Heart left ventricle (tissue), 16 donors: ENCODE measurements at places on chromosomes 3 and 15. TPM values are rescaled to one million over a fixed set of nuclear protein-coding genes. Genes with fewer than 3 reads are reported as not detected.

DNA sequence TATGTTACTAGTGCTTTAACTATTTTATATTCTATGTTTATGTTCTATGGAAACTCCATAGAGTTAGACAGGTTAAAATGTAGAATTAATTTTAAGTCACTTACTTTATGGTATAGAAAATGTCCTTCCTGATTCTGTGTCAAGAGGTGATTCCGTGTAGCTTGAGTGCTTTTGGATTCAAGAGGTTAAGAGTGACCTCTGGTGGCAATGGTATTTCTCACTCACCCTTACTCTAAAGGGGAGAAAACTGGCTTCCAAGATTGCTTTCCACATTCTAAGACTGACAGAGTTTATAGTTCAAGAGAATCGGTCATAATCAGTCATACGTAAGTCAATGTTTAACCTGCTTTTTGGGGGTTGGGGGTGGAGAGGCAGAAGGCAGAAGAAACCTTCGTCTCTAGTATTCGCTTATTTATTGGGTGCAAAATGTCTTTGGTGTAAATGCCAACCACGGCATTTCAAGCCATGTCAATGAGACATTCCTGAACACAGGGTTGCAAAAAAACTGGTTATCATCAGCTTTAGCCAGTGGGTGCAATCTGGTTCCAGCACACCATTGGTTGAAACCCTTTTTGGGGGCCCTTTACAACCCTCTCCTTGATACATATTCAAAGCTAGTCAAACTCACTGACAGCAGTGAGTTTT is 92.0 kb upstream of the VGLL3 start:
- DNase-seq, result no peak

DNA sequence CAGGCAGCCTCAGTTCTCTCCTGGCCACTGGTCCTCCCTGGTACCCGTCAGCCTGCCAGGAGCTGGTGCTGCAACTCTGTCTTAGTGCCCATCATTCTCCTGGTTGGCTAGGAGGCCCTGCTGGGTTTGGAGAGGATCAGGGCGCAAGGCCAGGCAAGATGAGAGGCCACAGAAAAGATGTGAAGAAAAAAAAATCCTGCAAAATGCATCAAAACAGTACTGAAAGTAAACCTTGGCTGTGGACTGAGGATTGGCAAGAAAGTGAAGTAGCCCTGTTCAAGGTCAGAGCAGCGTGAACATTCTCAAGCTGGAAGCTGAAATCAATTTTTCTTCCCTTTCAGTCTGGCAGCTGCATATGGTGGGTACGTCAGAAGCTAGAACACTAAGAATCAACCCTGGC is 74.2 kb downstream of the GTF2E1 start:
- no peak for DNase-seq

- no peak for DNase-seq
These were observed 7.9 kb downstream of the ARRDC4 start for GRCh38 chr15:97968380-97968779.

DNA sequence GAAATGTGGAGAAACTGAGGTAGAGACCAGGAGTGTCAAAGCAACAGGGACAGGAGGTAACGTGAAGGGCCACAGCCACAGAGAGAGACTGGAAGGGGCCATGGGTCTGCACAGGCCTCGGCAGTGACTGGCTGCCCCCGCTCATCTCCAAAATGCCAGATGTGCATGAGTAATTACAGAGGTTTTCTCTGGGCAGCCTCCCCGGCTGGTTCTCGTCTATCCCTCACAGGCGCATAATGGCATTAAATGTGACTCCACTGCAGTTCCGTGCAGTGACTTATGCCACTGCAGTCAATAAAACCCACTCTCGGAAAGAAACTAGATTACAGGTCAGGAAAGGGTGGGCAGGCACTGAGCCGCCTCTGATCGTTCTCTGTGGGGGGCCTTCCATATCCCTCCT is 74.7 kb downstream of the WDR76 start:
- no peak for DNase-seq

DNA sequence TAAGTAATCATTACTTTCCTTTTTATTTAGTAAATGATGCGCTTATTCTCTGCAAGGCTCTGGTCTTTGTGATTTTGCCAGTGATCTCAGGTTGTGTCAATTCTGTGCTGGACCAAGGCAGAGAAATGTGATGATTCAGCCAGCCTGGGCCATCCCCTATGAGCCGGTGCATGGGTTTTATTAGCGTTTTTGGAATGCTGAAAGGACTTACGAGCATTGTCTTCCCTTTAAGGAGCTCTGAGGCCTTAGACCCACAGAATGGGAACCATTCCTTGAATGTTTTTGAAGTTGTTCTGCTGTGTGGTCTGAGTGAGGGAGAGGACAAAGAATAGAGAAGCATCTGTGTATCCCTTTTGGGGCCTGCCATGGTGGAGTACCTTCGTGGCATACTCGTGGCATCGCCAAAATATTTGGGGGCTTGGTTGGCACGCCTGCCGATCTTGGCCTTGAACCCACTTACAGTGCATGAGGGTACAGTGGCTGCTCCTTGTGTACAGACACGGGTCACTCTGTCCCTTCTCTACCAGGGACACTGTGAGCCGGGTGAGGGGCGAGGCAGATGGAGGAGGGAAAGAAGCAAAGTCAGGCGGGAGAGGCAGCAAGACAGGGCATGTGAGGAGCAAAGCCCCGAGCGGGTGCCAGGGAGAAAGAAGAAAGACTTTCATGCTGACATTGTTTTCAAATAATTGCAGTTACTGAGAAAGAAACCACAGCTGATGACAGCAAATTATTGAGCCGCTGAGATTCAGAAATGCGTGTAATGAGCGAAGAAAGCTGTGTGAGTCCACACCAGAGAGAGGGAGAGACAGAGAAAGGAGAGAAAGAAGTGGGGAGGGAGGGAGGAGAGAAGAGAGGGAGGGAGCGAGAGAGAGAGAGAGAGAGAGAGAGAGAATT is 269.4 kb upstream of the RGMA start:
- DNase-seq, result no peak

- no peak for DNase-seq
These were observed 7.3 kb downstream of the ABHD2 start for GRCh38 chr15:89095556-89095955.

GRCh38 chr3:13717222-13717895 is 162.5 kb downstream of the WNT7A start:
- no peak for DNase-seq

DNA sequence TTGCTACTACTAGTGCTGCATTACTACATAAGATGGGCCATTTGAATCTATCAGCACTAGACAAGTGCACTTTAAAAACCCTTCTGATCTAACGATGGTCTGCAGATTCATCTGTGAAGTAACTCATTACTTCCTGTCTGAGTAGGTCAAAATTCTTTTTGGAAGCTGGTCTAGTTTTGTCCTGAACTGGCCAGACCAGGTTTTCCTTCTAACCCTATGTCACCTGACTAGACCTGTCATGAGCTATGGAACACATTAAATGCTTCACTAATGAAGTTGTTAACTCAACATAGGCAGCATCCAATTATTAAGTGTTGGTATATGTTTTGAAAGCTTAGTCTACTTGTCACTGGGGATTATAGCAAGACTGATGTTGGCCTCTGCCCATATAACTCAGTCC is 10.1 kb upstream of the RBM5 start:
- DNase-seq, result no peak

C3orf85 gene
- polyA plus RNA-seq, result not detected

NR1D2 gene
- polyA plus RNA-seq, result 7.5 TPM

HDAC11 gene
- 33.7 TPM for polyA plus RNA-seq

SNX22 gene
- 6.7 TPM for polyA plus RNA-seq

SLC27A2 gene
- 0.04 TPM for polyA plus RNA-seq

GATM gene
- polyA plus RNA-seq, result 8.3 TPM
